Non-pigmented ciliary epithelial cell (primary cell): ENCODE measurements at places on chromosomes 2 and 18.
A peak's percentile ranks its signal among the peaks of the same experiment; 100 is the strongest.

DNA sequence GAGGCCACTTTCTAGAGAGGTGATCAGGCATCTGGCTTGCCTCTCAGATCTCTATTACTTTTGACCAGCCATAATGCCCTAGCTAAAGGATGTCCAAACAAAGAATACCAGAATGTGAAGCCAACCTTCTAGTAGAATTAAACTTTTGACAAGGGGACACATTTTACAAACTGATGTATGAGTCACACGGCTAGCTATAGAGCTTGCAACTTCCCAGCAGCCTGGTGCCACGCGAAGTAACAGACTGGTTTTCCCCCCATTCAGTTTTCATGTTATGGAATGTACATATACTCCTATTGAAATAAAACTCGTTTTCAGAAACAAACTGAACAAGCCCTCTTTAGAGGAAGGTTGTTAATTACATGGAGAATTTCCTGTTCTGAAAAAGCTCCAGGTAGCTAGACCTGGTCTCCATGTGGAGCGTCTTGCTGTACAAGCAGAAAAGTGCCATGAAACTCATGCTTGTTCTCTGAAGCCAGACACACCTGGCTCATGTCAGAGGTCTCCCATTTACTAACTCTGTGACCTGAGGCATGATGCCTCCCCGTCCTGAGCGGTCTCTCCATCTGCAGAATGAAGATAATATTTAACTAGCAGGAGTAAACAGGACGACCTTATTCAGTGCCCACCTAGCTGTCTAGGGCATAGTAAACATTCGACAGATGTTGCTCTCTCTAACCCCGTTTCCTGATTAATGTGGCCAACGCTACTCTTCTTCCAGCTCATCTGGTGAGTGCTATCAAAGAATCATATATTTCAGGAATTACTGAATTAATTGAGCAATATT, 81.5 kb upstream of the MAP3K20 start:
- no peak for DNase-seq

GRCh38 chr18:49368876-49369440, 91.5 kb downstream of the DYM start:
- no peak for DNase-seq

DNA sequence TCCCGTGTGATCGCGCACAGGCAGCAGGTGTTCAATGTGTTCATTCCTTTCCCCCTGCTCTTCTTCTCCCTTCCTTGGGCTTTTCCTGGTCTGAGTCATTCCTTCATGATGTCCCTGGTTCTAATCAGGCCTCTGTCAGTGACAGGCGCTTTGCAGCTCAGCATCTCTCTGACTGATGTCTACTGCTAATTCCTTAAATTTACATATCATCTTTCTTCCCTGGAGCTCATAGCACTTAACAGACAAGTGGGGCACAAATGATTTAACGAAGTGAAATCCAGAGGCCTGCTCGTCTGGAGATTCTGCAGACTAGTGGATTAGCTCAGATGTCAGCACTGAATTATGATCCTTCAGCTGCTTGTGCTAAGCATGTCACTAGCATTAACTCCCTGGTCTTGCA, 77.9 kb downstream of the NRP2 start:
- no peak for DNase-seq

- peak; percentile 14 for DNase-seq
These were observed 491.0 kb downstream of the CDH2 start for GRCh38 chr18:27685807-27686412.

DNA sequence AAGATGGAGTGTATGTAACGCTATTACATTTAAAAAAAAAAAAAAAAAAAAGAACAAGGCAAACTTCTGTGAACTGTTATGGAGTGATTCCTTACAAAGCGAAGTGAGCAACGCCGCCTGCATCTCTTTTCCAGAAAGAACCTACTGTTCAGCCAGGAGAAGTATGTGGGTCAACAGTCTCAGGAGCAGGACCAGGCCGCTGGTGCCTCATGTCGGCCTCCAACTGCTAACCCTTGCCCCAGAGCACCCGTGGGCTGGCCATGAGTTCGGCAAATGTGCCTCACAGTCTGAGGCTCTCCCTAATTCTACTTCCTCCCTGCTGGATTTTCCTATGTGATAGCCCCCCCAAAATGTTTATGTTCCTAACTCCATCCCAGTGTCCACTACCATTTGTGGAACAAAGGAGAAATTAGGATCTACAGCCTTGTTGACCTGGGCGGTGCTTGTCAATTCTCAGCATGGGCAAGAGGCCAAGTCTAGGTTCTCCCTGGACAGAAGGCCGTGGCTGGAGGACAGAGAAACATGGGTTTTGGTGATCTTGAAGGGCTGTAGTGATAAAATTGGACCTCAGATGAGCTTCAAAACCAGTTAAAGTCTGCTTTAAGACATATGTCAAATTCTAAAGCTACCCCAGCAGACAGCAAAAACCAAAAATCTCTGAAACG, 15.9 kb downstream of the FAM168B start:
- DNase-seq = no peak

DNA sequence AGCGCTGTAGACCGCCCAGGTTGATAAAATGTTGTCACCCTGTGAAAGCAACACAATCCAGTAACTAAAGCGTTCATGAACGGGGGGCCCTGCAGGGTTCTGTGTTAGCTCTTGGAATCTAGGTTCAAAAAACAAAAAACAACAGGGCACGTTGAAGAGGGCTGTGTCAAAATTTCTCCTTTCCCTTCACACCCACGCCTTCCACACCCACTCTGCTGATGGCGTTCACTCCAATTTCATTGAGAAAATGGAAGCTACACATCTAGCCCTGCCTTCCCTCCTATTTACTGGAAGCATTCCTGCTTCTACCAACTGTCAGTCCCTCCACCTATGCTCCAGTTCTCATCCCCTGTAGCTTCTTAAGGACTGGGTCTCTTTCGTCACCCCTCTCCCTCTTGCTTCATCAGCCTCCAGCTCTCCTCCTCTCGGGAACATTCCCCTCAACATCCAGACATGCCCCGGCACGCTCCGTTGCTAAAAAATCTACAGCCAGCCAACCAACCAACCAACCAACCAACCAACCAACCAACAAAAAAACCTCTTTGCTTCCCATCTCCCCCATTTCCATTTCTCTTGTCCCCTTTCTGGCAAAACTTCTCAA, 98.4 kb upstream of the SP3 start:
- no peak for DNase-seq

DNA sequence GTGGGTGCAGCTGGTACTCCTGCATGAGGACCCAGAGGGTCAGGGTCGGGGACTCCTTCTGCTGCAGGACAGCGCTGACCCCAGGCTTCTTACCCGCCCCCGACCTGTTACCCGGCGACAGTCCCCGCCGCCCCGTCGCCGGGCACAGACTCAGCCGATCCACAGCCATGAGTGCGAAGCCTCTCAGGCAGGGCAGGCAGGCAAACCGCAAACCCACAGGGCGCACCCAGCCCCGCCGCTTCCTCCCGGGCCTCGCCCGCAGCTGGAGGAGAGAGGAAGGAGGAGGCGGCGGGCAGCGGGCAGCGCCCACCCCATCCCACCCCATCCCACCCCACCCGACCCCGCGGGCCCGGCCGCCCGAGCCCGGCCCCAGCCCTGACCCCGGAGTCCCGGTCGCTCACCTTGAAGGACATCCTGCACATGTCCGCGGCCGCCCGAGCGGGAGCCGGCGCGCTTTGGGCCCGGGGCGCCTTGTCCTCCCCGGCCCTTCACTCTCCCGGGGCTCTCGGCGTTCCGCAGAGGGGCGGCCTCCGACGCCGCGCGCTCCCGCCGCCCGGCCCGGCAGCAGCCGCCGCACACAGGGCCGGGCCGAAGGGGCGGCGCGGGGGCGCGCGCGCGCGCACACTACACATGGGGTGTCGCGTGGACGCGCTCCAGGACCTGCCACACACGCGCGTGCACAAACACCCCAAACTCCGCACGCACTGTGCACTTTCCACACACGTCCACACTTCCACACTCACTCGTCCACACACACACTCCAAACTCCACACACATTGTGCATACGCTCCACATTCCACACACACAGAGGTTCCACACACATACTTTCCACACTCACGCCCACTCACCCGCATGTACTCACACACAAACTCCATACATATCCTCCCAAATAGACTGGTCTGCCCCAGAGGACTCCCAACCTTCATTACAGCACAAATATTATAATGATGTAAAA, at the start of gene ANKRD29:
TSS of gene ANKRD29 (minus strand) at position 603 of the 955 bp plus-strand sequence. CDS start at position 422, 181 bp downstream.
- no peak for DNase-seq

DNA sequence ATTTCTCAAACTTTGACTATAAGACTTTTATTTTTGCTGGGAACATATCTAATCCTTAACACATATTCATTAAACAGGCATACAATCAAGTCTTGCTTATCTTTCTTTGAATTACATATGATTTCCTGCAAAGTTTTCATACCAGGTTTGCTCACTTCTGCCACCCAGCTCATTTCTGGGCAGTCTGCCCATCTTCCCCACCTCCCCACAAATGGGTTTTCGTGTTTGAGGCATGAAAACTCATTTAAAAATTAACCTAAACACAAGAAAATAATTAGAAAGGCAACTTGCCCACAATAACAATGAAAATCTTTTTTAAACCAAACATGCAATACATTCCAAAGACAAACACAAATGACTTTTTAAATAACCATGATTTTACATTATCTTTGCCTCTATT, 3.4 kb downstream of the CHST9 start:
- DNase-seq = no peak

GRCh38 chr18:67618061-67618460, 101.5 kb upstream of the DSEL start:
- DNase-seq = no peak

DNA sequence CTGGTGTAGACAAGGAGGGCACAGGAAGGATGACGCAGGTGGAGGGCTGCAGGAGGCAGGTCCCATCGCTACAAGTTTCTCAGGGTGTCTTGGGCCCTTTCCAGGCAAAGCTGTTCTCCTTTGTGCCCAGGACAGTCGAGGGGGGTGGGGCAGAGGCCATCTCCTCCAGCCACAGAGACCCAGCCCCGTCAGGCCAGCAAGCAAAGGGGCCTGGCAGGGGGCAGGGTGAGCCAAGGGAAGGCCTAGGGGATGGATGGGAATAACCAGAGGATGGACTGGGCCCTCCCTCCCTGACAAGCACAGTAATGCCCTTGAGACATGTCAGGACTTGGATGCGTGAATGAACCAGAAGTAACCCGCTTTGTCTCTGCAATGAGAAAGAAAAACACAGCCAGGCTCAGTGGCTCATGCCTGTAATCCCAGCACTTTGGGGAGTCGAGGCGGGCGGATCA, 6.3 kb downstream of the TCF23 start:
- DNase-seq = no peak

DNA sequence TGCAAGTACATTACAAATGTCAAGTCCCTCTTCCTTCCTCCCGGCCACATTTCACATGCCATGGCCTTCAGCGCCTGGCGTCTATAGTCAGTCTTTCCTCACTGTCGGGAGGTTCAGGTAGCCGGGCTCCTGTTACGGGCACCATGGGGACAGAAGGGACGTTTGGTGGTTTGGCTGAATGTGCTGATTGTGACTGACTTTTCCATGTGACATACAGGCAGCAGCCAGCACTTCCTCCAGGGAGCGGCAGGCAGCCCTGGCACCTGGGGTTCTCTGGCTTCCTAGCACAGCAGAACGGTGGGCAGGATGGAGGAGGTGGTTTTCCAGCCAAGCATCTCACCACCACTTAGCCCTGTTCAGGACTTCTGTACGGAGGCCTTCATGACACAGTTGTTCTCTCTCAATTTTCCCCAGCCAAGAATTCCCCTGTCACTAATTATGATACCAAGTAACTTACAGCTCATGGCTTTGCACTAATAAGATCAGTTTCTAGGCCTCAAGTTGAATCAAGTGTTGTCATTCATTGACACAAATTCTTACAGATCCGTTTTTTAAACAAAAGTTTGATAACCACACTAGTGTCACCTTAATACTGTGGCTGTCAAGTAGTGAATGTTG, 83.9 kb upstream of the REV1 start:
- DNase-seq = no peak

- no peak for DNase-seq
These were observed 102.9 kb upstream of the TGFA start for GRCh38 chr2:70656421-70657010.

- no peak for DNase-seq
These were observed 1.0 kb downstream of the HOXD12 start for GRCh38 chr2:176100547-176101140.

DNA sequence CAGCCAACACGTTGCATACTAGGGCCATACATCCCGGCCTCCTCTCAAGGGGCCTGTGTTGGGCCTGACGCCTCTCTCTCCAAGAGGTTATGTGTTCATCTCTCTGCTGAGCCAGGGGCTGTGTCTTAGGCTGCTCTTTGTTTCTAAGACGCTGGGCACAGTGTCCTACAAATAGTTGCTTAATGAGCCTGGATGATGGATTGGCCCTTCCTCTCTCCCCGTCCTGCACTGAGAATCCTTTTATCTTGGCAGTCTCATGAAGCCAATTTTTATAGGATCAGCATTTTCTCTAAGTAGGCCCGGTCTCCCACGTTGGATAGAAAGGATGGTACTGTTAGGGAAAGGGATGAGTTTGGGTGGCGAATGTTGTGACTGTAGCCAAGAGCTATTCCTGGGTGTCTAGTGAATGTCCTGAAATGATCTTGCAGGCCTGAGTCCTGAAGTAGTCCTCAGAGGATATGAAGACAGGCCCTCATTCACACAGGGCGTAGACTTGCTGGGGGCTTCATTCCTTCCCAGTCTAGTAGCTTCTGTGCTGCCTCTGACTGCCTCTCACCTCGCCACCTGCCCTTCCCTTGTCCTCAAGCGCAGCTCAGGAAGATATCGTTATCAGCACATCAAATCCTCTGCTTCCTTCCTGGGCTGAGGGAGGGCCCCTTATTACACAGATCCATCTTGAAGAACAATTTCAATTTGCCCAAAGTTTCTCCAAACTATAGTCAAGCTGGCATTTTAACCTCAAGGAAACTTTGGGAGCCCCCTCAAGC, 8.8 kb downstream of the LBH start:
- no peak for DNase-seq

GRCh38 chr2:72276876-72277275, 129.2 kb upstream of the CYP26B1 start:
- DNase-seq = no peak

DNA sequence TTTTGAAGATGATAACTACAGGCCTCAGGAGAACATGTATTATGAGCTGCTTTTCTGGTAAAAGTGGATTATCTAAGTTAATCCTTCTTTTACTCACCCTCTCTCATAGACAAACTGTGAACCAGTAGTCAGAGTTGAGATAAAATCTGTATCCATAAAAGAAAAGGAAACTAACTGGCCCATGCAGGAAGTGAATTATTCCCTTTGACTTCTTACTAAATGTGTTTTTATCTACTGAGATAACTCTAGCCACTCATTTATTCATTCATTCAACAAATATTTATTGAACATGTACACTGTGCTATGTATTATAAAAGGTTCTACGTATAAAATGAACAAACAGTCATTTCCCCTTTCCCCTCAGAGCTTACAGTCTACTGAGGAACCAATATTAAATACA, 10.0 kb downstream of the WDR35 start:
- no peak for DNase-seq

DNA sequence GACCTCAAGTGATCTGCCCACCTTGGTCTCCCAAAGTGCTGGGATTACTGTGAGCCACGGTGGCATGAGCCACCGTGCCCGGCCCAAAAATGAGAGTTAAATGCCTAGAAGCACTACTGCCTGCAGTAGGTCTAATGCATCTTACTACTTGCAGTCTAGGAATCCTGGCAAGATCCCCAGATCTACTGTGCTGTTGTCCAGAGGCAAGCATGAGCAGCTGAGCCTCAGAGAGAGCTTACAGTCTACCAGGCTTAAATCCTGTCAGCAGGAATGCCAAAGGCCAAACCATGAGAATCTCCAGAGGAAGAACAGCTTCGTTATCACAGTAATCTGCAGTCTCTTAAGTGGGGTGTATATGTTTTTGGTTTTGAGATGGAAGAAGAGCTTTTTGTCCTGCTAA, 54.4 kb downstream of the XRCC5 start:
- DNase-seq = no peak
